ENCODE measurements at places on chromosomes 6 and 20.
A peak's percentile ranks its signal among the peaks of the same experiment; 100 is the strongest.

DNA sequence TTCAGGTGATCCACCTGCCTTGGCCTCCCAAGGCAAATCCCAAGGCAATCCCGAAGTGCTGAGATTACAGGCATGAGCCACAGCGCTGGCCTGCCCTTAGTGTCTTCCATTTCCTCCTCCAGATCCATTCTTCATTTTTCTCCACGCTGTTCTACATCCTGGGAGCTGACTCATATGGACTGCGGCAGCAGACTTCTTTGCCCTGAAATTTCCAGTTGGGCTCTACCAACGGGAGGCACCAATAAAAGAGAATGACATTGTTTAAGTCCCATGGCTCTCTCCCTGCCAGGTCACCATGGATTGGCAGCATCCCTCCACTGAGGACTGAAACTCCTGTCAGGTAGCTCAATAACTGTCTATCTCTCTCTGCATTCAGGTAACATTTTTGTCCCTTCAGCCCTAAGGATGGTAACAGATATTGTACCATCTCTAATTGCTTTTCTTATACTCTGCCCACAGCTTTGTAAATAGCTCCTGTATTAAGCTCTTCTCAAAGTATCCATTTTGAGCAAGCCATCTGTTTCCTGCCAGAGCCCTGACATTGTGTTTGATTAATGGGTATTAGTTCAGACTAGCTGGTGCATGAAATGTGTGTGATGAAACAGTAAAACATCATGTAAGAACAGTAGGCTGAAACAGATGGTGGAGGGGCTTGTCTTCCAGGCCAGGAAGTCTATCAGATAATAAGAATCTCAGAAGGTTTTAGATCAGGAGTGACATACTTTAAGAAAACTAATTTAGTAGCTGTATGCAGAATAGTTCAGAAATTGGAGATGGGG, 3.6 kb downstream of the TBCC start:
- peak; percentile 82 for DNase-seq

DNA sequence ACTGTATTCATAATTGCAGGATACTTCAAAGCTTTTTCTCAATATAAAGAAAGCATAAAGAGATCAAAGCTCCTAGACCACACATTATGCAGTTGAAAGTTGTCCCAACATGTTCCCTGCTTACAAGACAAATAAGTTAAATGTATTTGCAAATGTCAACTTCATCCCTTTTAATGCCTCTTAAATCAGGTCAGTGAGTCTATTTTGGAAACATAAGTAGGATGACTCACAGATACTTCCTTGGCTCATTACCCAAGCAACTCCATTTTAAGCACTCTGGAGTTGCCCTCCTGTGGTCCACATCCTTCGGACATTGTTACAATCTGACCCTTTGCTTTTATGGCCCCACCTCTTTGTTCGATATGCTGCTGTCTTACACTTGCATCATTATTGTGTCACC, 162.0 kb downstream of the FAXC start:
- no peak for DNase-seq

- DNase-seq: no peak
Observed at GRCh38 chr20:64271636-64272035, 16.1 kb downstream of the PCMTD2 start.

GRCh38 chr20:38520261-38520660, 47.6 kb downstream of the RALGAPB start:
- DNase-seq: no peak

- peak; percentile 3 for DNase-seq
Observed at GRCh38 chr20:9617940-9618339, 103.5 kb downstream of the LAMP5 start.

DNA sequence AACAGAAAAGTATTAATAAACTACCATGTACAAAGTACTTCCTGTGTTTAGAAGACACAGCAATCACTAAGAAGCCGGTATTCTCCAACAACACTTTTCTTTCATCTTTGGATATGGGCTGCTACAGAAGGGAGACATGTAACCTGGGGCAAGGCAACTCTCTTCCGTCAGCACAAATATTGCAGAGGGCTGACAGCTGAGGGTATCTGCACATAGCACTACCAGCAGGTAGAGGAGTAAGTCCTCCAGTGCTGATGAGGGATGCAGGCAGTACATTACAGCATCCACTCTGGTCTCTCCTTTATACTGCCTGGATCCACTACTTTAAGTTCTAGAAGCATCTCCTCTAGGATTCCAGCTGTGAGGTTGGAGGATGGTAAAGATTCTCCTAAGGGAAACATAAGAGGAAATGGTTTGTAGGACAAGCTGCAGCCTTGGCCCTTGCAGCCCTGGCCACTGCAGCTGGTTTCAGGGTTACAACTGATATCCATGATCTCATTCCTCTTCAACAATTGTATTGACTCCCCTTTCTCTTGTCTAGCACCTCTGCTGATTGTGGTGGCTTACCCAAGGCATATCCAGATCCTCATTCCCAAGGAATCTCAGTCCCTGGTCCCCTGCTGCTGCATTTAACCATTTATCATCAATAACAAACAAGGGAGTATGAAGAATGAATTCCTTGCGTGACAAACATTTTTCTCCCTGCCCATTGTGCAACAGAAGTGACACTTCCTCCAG, 110.7 kb upstream of the ADGRF1 start:
- peak; percentile 87 for DNase-seq

- DNase-seq: no peak
Observed at GRCh38 chr6:156437121-156437879, 339.9 kb upstream of the ARID1B start.

DNA sequence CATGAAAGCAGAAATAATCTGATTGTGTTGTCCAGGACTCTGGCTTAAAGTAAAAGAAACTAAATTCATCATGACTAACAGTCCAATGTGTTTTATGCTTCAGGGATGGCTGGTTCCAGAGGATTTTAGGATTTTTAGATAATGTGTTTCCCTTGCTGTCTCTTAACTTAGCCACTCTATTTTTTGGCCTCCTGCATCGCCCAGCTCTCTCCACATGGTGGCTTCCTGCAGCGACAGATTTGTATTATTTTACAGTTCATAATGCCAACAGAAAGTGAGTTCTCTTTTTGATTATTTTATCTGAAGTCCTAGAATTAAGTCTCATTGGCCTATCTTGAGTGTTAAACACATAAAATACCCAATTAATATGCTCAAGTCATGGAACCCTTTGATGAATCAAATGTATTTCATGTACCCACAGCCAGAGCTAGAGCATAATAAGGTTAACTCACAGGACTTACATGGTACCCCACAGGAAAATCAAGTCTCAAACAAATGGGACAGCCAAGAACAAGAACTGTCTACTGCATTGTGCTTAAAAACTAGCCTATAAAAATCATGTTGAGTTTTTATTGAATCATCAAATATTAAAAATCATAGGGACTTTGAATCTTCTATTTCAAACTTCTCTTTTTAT, 582.5 kb downstream of the DOK5 start:
- DNase-seq: no peak

DNA sequence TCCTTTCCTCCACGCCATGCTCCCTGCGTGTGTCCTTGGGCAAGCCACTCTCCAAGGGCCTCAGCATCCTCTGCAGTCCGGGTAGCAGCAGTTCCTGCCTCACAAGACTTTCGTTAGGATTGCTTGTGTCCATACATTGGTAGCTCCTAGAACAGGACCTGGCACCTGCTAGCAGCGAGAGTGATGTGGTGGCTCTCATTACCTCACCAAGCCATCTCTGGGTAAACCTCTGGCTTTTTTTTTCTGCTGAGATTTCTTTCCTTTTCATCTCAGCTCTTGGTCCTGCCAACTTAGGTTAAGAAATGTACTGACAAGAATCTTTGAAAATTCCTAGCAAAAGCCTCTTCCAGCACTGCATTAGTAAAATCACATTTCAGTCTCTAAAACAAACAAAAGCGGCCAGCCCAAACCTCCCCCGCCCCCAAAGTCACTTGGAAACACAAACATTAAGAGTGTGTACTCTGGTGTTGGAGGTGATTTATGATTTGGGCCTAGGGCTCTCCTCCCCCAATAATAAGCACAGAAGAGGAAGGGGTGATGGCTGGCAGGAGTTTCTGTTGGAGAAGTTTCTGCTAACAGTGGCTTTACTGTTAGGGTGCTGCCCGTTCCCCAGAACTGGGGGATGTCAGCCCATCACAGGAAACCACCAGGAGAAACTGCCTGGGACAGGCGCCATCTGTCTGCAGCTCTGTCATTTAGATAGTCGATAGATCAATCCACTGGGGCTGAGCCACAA, 199.2 kb downstream of the CD83 start:
- DNase-seq: no peak

Data from AG10803 (cell line).